ENCODE measurements at places on chromosomes 7 and 10.

DNA sequence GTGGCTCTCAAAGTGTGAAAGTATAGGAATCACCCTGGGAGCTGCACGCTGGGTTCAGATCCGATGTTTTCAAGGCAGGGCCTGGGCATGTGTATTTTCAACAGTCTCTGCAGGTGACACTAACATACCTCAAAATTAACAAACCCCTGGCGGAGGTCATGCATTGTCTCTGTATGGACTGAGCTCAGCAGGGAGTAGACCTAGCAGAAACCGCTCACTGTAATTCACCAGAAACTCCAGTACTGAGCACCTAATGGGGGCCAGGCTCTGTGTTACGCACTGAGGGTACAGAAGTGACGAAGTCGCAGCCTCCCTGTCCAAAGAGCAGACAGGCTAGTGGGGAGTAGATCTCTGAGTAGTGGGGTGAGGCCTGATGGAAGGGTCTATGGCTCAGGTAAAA is 5.6 kb downstream of the STRA8 start:
- H3K27me3 ChIP-seq: peaks cover 2% of the 10 kb centered on the region
- H3K4me3 ChIP-seq: no peak overlapping the region
- no peak overlapping the region for H3K27ac ChIP-seq
- H3K4me1 ChIP-seq: no peaks in the 10 kb centered on the region
- no peak for DNase-seq

GRCh38 chr7:19327018-19327417 is 181.8 kb upstream of the FERD3L start:
- H3K36me3 ChIP-seq: no peaks in the 10 kb centered on the region
- no peak for DNase-seq
- no peaks in the 10 kb centered on the region for H3K27me3 ChIP-seq
- no peak overlapping the region for H3K4me3 ChIP-seq
- H3K27ac ChIP-seq: no peak overlapping the region

DNA sequence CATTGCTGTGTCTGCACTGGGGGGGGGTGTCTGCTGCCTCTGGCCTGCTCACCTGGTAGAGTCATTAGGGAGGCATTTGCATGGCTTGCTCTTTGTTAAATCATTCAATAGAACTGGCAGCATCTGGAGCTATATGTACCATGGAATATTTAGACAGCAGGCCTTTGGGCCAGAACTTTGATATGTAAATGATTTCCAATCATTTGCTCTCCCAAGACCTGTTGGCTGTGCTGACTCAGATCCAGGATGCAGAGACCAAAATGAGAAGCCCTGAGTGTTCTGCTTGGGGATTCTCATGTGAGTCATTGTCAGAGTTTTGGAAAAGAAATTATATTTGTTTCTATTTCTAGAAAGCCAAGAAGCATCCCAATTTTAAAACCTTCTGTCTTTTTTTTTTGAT is 257.6 kb upstream of the IGFBP3 start:
- H3K4me1 ChIP-seq: no peaks in the 10 kb centered on the region
- DNase-seq: no peak
- no peaks in the 10 kb centered on the region for H3K27me3 ChIP-seq
- no peaks in the 10 kb centered on the region for H3K36me3 ChIP-seq
- H3K27ac ChIP-seq: no peak overlapping the region

- no peaks in the 10 kb centered on the region for H3K36me3 ChIP-seq
- H3K4me1 ChIP-seq: peaks cover 22% of the 10 kb centered on the region
- H3K27me3 ChIP-seq: no peaks in the 10 kb centered on the region
These were observed 107.2 kb upstream of the EEPD1 start for GRCh38 chr7:36045830-36046341.

DNA sequence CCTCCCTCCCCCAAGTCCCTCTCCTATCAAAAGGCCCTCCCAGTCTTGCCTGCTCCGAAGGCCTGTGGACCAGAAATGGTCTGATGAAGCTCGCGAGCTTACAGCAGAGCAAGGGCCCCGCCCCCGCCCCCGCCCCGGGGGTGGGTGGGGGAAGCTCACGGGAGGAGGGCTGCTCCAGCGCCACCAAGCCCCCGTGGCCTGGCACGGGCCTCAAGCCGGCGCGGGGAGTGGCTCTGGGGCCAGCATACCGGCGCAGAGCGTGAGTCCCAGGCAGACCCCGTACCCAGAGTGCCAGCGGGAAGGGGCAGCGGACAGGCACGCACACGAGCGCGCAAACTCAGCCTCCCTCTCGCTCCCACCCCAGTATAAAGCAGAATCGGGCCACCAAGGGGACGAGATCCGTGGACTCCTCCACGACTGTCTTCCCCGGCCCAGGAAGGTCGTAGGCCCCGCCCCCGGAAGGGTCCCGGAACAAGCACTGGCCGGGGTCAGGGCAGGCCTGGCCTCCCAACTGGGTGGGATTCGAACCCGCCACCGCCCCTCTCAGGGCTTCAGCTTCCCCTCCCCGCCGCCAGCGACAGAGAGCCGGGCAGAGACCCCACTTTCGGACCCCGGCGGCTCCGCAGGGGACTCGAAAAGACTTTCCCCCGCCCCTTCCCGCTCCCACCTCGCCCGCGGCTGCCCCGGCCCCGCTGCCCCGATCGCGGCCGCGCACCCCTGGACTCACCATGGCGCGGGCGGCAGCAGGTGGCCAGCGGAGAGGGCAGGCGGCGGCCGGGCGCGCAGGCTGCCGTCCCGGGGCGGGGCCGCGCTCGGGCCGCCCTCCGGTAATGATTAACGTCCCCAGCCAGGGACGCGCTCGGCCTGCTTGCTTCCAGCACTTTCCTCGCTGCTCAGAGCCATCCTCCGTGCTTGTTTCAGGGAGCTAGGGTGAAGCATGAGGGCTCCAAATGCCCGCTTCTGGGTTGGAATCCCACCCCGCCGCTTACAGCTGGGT is at the start of gene PCBD1:
PCBD1 (minus strand) TSS at position 762 of the 997 bp plus-strand sequence; CDS start at position 730, 32 bp downstream.
- H3K4me1 ChIP-seq: peaks cover 31% of the 10 kb centered on the region
- no peaks in the 10 kb centered on the region for H3K27me3 ChIP-seq
- DNase-seq: peak; percentile 91
- peak within 1 kb of the TSS; percentile 91 for H3K27ac ChIP-seq
- no peaks in the 10 kb centered on the region for H3K36me3 ChIP-seq

GRCh38 chr7:139620676-139621344 is 97.3 kb downstream of the CLEC2L start:
- no peaks in the 10 kb centered on the region for H3K4me1 ChIP-seq
- no peak overlapping the region for H3K4me3 ChIP-seq
- no peak overlapping the region for H3K27ac ChIP-seq
- no peaks in the 10 kb centered on the region for H3K27me3 ChIP-seq
- peak; percentile 56 for DNase-seq

DNA sequence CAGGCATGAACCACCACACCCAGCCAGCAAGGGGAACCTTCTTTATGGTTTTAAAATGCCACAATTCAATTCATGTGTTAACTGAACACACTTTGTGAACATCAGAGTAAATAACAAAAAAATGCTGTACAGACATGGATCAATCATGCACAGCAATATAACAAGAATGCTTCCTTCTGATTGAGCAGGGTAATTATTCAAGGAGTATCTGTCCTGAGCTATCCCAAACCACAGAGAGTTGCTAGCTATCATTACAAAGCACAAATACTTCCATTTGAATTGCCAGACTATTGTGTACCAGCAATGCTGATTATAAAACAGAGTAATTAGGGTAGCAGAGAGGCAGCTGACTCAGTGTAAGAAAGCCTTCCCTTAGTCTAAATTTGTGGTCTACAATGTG is 11.3 kb upstream of the RHOBTB1 start:
- H3K4me3 ChIP-seq: no peak overlapping the region
- H3K4me1 ChIP-seq: peaks cover 15% of the 10 kb centered on the region
- peak overlapping the region; percentile 93 for H3K27ac ChIP-seq
- H3K27me3 ChIP-seq: no peaks in the 10 kb centered on the region
- no peaks in the 10 kb centered on the region for H3K36me3 ChIP-seq

DNA sequence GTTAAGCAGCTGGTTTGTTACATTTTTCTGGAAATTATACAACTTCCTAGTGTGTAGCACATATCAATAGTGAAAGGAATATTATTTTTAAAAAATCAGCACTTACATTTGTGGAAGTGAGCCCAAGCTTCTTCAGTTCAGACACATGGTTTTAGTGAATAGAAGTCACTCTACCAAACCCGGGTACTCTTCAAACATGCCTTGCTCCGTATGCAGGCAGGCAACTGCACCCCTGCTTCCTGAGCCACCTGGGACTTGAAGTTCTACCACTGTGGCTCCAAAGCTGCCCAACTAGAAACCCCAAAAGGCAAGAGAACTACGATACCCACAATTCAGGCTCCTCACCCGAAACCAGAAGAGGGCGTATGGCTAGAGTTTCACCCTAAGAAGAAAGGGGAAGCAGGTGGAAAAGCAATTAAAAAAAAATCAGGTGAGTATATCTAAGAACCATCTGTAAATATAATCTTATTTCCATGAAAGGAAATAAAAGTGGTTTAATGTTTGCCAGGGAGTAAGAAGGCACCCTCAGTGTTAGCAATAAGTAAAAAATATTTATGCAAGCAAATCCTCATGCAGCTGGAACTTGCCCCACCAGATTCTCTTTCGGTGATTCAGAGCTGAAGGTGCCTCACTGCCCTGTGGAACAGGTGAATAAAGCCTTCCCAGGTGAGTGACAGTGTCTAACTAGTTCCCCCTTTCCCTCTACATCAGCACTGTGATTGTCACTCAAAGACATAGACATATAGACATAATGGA is at the start of gene MACC1:
MACC1 (minus strand) TSS at position 192 of the 756 bp plus-strand sequence. CDS start 55,522 bp downstream, outside the sequence.
- no peaks in the 10 kb centered on the region for H3K27me3 ChIP-seq
- peak; percentile 86 for DNase-seq
- no peaks in the 10 kb centered on the region for H3K36me3 ChIP-seq
- peak within 1 kb of the TSS; percentile 97 for H3K27ac ChIP-seq

GRCh38 chr7:139572704-139573385 is 49.4 kb downstream of the CLEC2L start:
- no peaks in the 10 kb centered on the region for H3K4me1 ChIP-seq
- H3K27ac ChIP-seq: no peak overlapping the region
- no peaks in the 10 kb centered on the region for H3K27me3 ChIP-seq
- H3K36me3 ChIP-seq: no peaks in the 10 kb centered on the region
- no peak overlapping the region for H3K4me3 ChIP-seq

GRCh38 chr10:6843481-6843881 is 263.4 kb upstream of the PRKCQ start:
- no peaks in the 10 kb centered on the region for H3K4me1 ChIP-seq
- no peaks in the 10 kb centered on the region for H3K27me3 ChIP-seq
- no peak for DNase-seq
- no peak overlapping the region for H3K27ac ChIP-seq
- no peak overlapping the region for H3K4me3 ChIP-seq
- H3K36me3 ChIP-seq: no peaks in the 10 kb centered on the region

DNA sequence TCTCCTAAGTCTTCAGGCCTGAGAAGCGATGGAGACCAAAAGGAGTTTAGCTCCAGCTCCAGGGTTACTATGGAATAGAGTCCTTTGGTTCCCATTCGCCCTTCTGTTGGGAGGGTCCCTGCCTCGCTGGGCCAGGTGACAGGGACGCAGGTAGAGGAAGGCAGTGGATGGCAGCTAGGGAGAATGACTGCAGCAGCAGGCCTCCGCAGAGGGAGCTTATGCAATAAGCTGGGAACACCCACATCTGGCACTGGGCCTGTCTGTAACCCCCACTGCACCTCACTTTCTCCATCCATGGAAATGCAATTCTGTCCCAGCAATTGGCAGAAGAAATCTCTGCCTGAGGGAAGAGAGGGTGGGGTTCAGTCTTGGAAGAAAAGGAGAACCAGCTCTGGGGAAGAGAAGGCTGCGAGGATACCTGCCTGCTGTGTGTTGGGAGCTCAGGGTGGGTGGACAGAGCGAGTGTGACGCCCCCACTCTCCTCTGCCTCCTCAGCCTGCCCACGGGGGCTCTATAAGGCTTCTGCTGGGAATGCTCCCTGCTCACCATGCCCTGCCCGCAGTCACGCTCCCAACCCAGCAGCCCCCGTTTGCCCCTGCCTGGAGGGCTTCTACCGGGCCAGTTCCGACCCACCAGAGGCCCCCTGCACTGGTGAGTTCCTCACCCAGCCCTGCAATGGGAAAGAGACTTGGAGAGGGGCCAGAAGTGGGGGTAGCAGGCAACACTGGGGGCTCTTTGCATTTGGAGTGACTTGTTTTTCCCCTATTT is 10.3 kb downstream of the EPHB6 start:
- no peak overlapping the region for H3K27ac ChIP-seq
- no peaks in the 10 kb centered on the region for H3K27me3 ChIP-seq
- no peak overlapping the region for H3K4me3 ChIP-seq
- no peaks in the 10 kb centered on the region for H3K4me1 ChIP-seq
- no peaks in the 10 kb centered on the region for H3K36me3 ChIP-seq
- no peak for DNase-seq

DNA sequence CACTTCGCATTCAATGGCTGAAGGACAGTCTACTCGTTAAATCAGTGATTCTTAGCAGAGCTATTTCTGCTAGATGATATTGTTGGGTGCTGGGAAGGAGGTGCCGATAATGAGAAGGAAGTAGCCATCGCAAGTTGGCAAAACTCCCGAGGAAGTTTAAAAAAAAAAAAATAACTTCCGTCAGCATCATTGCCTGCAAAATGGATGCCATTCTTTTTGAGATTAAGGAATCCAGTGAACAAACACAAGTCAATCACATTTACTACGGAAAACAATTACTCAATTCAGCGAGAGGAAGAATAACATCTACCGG is 74.4 kb upstream of the SFMBT2 start:
- peaks cover 9% of the 10 kb centered on the region for H3K4me1 ChIP-seq
- no peaks in the 10 kb centered on the region for H3K27me3 ChIP-seq
- H3K4me3 ChIP-seq: no peak overlapping the region

DNA sequence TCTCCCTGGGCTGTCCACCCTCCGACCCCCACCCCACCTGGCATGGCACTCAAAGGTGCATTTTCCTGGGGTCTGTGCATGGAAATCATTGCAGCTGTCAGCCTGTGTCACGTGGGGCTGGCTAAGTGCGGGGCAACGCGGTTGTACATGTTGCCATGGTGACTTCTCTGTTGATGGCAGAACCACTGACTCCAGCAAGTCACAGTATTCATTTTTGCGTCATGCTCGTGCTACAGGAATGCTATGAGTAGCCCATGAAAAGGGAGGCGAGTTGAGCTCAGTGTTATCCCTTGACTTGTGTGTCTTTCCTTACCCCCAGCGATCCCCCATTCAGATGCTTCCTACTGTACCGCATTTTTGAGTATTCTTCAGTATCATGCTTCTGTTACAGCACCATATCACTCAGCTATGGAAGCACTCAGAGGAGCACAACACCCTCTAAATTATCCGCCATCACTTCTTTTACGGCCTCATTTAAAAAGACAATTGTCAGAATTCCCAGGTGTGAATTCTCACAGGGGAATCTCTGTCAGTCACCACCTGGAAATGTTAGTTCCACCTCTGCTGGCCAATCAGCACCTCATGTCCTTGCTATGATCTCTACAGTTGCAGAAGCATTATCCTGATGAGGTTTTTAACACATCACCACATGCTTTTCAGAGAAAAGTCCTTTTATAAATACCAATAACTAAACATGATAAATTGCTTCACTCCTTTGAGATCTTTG is 194.4 kb upstream of the C7orf33 start:
- no peaks in the 10 kb centered on the region for H3K36me3 ChIP-seq
- no peak overlapping the region for H3K27ac ChIP-seq
- no peaks in the 10 kb centered on the region for H3K4me1 ChIP-seq
- DNase-seq: no peak

DNA sequence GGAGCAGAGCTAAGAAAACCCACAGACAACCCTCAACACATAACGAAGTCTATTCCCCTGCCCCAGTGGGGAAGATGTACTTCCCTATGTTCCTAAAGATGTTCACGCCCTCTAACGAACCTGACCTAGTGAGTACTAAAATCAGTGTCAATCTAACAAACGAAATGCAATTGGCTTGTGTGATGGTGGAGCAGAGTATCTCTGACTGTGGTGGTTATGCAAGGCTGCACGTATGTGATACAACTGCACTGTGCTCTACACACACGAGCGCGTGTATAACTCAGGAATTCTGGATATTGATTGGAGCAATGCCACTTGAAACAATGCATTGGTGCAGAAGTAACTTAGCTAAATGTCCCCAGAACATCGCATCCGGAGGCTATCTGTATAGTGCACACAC is 1.3 kb downstream of the ANKRD16 start:
- DNase-seq: no peak
- H3K27me3 ChIP-seq: no peaks in the 10 kb centered on the region
- peaks cover 19% of the 10 kb centered on the region for H3K4me1 ChIP-seq
- H3K27ac ChIP-seq: peak overlapping the region; percentile 77
- H3K4me3 ChIP-seq: peak overlapping the region; percentile 36

All from hepatocyte (in vitro differentiated cells).